ENCODE measurements at places on chromosomes 3 and 15.

GRCh38 chr3:50100386-50100785, 11.7 kb downstream of the RBM5 start:
- no peak for DNase-seq

GRCh38 chr3:101784855-101785613, 6.0 kb downstream of the NXPE3 start:
- no peak for DNase-seq

DNA sequence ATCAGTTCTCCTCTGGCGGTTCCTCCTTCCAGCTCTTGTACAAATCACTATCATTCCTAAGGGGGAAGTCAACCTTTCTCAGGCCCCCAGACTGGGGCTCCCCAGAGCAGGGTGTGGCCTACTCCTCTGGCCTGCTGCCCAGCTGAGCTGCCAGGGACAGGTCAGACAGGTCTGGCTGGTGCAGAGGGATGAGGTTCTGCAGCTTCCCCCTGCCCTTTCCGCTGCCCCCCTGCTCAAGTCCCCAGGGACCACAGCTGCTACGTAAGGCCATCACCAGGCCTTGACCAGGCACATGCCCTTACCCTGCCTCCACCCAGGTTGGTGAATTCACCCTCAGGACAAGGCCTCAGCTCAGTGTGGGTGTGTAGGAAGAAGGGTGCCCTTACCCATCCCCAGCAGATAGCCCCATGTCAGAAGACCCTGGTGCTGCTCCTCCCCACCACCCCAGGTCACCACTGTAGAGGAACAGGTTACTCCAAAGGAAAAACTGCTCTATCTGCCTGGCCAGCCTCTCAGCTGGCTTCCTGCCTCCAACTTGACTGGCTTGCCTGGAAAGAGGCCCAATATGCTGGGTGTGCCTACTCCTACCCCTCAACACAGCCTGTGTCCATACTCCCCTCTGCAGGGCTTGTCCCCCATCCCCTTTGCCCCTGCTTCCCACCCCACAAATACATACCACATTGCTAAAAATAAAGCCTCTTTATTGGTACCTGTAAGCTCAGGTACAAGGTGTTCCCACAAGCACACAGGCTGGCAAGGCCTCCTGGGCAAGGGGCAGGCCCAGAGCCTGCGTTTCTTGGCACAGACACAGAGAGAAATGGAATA, 12.0 kb downstream of the CSRNP1 start:
- DNase-seq: no peak

DNA sequence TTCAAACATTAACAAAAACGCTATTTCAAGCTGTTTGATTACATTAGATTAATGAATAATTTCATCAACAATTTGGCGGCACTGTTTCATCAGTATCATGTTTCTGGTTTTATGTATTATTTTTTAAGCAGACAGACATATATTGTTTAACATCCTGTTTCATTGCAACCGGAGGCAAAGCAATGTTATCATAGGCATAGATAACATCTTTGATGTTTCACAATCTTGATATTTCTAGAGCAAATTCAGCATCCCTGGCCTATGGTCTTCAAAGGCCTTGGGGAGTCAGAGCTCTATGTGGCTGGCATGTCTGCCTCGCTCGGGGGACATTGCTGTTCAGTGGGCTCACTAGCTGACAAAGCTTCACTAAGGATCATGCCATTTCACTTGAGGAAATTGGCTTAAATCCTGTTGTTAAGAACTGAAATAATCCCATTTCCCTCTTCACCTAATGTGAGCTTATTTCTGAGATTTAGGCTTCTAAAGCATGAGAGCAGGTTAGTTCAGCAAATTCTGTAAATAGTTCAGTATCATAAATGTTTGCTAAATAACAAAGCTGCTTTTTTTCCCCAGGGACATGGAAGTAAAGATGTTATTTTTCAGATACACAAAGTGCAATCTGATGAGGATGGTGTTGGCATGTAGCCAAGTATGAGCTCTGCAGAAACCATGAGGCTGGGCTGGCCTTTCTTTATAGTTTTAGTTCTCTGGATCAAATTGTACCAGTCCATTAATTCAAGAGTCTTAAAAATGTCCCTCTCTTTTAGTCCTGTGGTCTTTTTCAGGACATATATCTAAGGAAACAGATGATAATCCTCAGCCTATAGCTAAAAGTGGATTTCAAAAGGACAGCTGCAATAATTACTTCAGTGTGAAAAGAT, 941.4 kb downstream of the PLOD2 start:
- no peak for DNase-seq

DNA sequence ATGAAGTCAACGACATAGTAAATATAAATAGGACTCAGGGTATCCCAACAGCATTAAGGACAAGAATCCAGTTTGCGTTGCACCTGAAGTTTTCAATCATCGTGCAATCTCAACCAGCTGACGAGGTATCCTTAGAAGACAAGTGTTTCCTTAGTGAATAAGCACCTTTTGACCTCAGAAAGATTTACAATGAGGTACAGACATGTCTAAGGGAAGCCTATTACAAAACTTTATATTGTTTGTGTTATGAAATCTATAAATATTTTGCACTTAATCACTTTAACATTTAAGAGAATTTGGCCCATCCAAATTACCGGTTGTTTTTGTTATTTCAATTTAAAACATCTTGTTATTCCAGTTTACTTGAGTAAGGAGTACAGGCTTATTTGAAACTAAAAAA, 64.9 kb upstream of the PRICKLE2 start:
- no peak for DNase-seq

- DNase-seq: no peak
These were observed 34.2 kb upstream of the RAP2B start for GRCh38 chr3:153127788-153128187.

GRCh38 chr3:198061119-198062067, 101.4 kb downstream of the LMLN start:
- no peak for DNase-seq
